ENCODE measurements at places on chromosomes 2 and 18.

- DNase-seq, result no peak
Observed at GRCh38 chr2:239954166-239955086, 70.7 kb downstream of the NDUFA10 start.

- no peak for DNase-seq
Observed at GRCh38 chr18:79591032-79591308, 88.6 kb upstream of the CTDP1 start.

GRCh38 chr2:235501673-235502031, 7.8 kb downstream of the AGAP1 start:
- DNase-seq, result no peak

GRCh38 chr2:191018048-191018447, 4.1 kb upstream of the STAT1 start:
- DNase-seq, result no peak

DNA sequence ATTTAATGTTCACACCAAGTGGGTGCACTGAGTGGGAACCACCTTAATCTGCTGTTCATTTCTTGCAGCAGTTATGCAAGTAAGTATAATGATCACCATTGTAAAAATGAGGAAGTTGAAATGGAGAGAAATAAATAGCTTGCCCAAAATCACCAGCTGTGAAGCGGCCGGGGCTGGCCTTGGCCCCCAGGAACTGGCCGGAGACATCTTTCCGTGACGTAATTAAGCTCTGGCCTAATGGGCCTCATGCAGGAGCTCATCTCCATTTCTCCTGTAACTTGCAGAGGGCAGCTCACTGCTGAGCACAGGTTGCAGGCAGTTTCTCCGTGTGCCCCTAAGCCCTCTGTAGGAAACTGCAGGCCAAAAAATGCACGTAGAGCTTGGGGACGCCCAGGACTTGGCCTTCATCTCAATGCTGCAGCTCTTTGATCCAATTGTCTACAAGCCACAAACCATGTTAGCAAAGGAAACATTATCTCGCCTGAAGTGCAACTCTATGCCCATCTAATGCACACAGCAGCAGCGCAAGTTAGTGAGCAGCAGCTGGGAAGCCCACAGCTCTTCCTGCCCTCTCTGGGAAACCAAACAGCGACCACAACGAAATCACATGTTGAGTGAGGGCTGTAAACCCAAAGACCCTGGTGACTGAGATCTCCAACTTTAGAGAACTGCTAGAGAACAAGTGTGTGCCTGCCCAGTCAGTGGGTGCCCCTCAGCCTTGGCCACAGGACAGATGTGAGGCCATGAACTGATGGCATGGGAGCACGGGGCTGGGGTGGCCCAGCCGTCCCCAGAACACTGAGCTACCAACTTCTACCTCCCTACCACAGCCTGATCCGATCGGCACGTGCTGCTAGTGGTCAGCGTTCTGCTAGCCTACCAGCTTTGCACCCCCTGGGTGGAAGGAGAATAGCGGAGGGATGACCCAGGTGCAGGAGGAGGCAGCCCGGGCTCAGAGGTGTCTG, 28.8 kb downstream of the APCDD1 start:
- no peak for DNase-seq

DNA sequence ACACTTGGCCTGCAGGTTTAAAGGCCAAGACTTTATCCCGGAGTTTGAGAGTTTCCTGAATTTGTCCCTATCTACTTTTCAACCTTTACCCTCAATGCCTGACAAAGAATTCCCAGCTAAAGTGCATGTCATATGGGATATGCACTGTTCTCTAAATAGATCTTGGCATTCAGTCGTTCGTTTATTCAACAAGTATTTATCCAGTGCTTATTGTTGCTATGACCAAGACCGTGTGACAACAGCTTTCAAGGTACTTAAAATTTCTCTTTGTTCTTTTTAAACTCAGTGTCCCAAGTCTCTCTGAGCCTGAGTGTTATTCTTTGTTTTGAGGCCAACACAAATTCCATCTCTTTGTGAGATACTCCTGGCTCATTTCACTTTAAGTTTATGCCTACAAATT, 133.4 kb downstream of the RGPD3 start:
- DNase-seq, result no peak

DNA sequence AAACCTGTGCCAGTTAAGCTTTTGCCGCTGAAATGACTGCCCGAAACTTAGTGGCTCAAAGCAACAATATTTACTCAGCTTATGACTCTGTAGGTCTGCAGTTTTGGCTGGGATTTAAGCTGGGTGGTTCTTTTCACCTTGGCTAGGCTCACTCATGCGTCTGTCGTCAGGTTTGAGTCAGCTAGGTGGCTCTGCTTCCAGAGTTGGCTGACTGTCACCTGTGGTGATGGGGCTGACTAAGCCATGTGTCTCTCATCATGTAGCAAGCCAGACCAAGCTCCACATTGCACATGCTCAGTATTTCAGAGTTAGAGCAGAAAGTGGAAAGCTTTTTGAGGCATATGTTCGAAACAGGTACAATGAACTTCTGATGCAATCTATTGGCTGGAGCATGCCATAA, 354.8 kb downstream of the MEIS1 start:
- no peak for DNase-seq

DNA sequence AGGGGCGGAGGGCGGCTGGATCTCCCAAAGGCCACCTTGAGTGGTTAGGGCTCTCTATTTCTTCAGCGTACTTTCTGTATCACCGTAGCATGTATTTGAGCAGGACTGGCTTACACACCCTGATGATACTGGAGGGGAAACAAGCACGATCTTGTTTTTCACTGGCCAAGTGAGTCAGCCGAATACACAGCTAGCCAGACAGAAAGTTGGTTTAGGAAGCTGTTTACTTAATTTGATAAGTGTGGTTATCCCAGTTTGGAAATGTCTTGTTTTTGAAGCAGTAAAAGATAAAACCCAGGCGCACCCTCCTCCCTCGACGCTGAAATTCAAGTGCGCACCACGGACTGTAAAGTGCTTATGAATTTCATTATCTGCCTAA, 582 bp downstream of the RIOK3 start:
- no peak for DNase-seq

GRCh38 chr2:200219309-200220113, 87.0 kb upstream of the SPATS2L start:
- DNase-seq, result no peak

DNA sequence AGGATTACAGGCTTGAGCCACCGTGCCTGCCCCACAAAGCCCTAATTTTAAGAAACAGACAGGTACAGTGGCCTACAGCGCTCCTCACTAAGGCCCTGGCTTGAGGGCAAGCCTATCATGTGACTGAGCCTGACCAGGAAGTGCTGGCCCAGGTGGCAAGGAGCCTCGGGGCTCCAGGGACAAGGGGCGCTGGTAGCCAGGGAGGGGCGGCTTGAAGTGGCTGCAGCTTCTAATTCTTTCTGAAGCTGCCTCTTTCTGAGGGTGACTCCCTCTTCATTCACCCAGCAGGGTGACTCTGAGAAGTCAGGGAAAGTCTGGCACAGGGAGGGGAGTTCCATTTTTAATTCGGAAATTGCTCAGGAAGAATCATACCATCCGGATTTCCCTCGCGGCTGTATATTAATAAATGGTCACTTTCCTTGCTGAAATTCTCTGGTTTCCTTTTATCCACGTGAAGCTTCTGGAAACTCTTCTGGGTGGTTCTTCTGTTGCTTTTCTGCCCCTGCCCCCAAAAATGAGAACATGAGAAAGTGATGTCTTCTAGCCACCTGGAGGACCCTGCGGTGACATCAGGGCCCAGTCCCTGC, 115.7 kb downstream of the FAM210A start:
- DNase-seq, result no peak

- no peak for DNase-seq
Observed at GRCh38 chr2:181430406-181431118, 26.6 kb upstream of the ITGA4 start.

GRCh38 chr2:790634-791245, 113.5 kb upstream of the TMEM18 start:
- DNase-seq, result no peak

DNA sequence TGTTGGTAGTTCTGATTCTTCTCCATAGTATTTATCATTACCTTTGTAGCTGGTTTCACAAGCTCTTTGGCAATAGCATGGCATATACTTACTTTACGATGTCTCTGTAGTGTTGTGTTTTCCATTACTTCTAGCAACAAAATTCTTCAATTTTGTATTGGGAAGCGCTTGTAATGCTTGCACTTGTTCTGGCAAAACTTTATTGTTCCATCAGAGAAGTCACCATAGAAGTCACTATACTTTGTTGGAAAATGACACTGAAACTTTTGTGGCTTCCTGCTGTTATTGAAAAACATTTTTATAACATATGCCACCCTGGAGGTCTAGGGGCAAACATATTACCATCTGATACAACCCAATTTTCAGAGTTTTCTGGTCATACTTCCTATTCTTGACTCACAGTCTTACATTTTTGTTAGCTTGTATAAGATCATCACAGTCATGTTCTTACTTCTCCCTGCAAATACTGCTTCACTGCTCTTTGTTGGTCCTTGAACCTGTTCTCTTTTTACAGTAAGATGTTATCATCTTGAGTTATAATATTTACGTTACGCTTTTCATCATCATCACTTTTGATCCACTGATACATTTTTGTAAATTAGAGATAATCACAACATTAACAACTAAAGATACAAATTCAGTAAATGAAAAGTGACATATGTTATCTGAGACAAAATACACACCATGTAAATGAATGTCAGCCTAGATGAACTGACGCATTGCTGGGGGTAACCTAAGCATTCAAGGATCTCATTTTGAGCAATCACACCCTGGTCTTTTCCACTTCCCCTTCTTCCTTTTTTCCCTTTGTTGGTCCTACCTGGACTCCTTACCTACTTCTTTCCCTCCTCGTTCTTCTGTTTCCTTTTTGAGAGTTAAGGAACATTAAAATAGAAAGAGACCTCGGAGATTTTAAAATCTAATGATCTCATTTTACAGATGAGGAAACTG, 33.3 kb upstream of the CXCR4 start:
- no peak for DNase-seq

DNA sequence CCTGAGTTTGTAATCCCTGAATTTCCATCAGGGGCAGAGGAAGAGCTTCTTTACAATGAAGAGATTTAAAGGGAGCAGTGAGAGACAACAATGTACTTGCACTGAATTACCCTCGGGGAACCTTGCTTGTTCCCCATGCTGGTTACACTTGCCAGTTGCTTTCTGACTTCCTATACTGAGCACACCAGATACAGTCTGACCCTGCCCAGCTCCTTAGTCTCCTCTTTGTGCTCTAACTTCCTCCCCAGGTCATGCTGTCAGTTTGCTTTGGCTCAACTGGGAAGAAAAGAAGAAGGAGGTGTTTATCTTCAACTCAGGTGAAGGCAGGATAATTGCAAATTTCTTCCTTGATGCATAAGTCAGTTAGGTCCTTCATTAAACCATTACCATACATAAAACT, 658.4 kb downstream of the NYAP2 start:
- no peak for DNase-seq

DNA sequence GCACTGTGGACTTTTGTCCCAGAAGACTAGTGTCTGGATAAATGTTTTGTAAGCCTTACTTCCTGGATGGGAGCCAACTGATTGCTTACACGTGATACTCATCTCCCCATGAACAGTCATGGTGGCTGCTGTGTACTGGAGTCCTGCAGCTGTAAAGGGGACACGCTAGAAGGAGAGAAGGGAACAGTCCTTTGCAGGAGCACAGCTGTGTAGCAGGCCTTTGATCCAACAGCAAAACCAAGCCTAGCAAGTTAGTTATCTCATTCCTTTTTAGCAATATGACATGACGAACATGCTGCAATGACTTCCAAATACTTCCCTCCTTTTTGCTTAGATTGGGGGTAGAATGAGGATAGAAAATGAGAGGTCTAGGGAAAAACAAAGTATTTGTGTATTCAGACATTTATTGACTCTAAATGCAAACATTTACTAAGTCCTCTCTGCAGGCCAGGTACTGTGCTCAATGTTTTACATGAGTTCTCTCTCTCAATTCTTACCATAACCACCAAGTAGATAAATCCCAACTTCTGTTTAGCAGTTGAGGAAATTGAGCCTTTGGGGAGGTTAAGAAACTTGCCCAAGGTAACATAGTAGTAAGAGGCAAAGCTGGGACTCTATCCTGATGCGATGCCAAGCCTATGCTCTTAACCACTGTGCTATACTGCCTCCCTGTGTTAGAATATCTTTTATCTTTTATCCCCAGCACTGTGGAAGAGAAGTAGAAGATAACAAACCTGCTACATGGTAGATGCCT, 55.4 kb upstream of the CD28 start:
- DNase-seq, result no peak

GRCh38 chr18:52499016-52499415, 159.0 kb downstream of the DCC start:
- no peak for DNase-seq

DNA sequence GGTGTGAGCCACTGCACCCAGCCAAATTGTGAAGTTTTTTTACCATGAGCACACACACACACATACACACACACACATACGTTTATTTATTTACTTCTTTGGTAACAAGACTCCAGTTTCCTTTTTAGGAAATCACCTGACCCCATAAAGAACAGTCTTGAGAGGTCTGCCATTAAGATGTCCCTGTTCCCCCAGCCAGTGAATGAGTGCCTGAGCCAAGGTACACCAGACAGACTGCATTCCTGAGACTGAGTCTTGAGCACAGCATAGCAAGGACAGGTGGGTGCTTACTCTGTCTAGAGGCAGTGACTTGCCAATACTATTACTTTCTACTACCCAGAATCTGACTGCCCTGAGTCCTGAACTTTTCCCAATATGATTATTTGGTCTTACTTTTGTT, 167.2 kb upstream of the SATB2 start:
- DNase-seq, result no peak

DNA sequence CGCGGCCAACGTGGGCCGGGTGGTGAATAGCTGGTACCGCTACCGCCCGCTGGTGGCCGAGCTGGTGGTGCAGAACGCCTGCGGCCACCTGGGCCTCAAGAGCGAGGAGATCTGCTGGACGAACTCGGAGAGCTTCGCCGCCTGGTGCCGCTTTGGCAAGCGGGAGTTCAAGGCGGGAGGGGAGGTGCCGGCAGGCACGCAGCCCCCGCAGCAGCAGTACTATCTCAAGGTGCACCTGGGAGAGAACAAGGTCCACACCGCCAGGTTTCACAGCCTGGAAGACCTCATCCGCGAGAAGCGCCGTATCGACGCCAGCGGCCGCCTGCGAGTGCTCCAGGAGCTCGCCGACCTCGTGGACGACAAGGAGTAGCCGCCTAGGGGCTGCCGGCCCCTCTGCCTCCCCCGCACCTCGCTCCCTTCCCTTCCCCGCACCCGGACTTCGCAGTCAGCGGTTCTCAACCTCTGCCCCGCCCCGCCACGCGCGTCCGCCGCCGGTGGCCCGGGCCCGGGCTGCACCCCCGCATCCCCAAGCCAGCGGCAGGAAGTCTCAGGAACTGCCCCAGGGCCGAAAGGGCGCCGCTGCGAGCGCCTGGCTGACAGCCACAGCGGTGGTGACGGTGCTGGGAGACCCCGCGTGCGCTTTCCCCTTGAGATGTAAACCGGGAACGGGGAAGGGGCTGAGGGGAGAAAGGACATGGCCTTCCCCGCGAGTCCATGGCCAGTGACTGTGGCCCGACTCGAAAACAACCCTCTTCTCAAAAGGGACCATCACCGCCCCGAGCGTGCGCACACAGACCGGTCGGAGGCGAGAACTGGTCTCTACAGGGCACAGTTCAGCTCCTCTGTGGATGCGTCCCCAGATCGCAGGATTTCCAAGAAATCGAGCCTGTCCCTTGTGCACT, 2.2 kb downstream of the LRATD1 start:
- DNase-seq, result peak; percentile 29

GRCh38 chr2:172552547-172553291, 3.2 kb upstream of the PDK1 start:
- no peak for DNase-seq

GRCh38 chr2:12507295-12507694, 209.4 kb upstream of the TRIB2 start:
- peak; percentile 77 for DNase-seq
